ENCODE measurements at places on chromosomes 7 and 10. TPM values are rescaled to one million over a fixed set of nuclear protein-coding genes. Genes with fewer than 3 reads are reported as not detected.

Gene TMEM196
- not detected for total RNA-seq

Gene FAM24A
- not detected for total RNA-seq

Gene TMEM106B
- 88.1 TPM for total RNA-seq

Gene MAD1L1
- total RNA-seq: 38.6 TPM

Gene HHEX
- 84.2 TPM for total RNA-seq

Gene HMX3
- not detected for total RNA-seq

GRCh38 chr7:23530405-23530804 lies 1.4 kb downstream of the TRA2A start:
- DNase-seq: peak; percentile 78

- no peak for DNase-seq
Measured at GRCh38 chr7:130825819-130826218, 91.8 kb upstream of the KLF14 start.

DNA sequence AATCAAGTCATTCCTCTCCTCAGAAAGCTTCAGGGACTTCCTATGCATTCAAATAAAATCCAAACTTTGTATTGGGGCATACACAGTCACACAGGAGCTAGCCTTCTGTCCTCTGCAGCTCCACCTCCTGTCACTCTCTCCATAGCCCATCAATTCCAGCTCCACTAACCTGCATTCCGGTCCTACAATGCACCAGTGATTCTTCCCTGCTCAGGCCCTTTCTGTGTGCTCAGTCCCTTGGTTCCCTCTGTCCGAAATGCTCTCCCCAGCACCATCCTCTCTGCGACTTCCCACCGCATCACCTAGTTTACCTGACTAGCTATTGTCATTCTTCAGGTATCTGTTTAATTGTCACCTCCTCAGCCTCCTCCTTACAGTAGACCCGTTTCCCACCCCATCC lies 26.4 kb upstream of the YAE1 start:
- no peak for DNase-seq

- no peak for DNase-seq
Measured at GRCh38 chr10:84201244-84201606, 6.9 kb downstream of the CDHR1 start.

GRCh38 chr7:30557245-30557644 lies 37.4 kb upstream of the GARS1 start:
- DNase-seq: no peak

DNA sequence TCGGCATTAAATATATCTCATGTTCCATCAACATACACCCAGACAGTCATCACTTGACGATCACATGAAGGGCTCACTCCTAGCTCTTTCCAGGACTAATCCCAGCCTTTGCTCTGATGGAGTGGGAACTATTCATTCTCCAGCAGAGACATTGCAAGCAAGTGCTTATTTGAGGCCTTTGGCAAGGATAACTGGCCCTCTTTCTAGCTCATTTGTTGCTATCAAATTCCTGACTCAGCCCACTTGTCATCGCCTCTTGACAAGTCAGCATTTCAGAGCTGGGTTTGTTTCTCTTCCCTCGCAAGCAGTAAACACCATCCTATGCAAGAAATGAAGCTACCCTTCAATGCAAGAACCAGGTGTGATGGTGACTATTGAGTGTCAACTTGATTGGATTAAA lies 1165.7 kb upstream of the AUTS2 start:
- no peak for DNase-seq

DNA sequence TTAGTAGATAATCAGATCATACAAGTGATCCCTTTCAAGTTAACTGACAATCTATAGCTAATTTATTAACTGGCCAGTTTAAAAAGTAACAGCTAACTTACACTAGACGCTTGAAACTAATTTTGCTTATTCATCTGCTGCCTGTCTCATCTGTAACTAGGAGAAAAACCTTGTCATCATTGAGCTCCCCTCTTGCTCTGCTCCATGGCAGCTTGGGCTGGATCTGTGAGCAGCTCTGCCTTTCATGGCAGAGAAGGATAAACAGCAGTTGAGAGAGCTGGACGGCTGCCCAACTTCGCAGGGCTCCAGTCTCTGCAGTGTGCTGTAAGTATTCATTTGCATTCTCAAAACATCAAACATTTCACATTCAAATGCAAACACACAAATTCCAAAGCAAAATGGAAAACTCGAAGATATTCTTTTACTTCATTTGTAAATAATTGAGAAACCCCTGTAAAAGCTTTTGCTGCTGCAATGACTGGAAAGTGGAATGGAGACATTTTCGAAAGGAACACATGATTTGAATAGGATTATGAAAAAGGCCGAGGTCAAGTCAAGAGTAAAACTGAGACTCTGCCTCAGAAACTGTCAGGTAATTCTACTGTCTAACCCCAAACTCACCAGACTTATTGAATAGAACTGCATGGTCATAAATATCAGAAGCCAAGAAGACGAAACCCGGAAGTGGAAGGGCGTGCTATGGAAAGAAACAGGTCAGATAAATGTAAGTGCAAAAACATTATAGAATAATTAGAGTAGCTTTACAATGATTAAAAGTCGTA lies 17.6 kb downstream of the SLC35B4 start:
- no peak for DNase-seq

DNA sequence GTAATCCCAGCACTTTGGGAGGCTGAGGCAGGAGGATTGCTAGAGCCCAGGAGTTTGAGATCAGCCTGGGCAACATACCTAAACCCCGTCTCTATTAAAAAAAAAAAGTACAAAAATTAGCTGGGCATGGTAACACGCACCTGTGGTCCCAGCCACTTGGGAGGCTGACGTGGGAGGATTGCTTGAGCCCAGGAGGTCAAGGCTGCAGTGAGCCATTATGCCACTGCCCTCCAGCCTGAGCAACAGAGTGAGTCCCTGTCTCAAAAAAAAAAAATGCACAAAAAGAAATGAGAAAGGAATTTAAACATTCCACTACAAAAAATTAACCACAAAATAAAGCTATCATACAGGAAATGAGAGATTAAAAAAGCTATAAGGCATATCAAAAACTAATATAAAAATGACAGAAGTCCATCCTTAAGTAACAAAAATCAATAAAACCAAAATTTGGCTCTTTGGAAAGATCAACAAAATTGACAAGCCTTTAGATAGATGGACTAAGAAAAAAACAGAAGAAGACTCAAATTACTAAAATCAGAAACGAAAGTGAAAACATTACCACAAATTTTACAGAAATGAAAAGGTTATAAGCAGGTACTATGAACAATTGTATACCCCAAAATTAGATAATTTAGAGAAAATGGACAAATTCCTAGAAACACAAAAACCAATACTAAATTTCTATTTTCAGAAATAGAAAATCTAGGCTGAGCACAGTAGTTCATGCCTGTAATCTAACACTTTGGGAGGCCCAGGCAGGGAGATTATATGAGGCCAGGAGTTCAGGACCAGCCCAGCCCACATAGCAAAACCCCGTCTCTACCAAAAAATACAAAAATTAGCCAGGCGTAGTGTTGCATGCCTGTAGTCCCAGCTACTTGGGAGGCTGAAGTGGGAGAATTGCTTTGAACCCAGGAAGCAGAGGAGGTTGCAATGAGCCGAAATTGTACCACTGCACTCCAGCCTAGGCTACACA lies 42.4 kb upstream of the NANOS1 start:
- DNase-seq: no peak

DNA sequence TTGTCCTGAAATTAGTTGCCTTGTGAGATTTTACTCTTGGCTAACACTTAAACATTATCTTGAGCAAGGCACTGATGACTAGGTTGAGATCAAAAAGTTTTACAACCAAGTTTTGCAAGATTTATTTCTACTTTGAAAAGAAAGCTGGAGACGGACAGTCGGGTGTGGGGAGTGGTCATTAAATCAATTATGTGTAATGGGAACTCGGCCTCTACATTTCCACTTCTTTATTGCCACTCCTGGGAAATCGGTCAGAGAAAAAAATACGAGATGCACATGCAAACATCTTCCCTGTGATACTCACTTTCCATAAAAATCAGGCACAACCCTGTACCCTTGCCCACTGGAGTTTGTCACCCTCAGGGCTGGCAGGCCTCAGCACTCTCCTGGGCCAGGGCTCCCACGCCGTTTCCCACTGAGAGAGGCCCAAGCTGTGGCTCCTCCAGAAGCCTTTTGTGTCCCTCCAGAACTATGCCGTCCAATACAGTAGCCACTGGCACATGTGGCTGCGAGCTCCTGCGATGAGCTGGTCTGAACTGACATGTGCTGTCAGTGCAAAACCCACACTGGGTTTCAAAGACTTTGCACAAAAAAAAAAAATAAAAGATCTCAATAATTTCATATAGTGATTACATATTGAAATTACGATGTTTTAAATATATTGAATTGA lies 7.5 kb upstream of the GPNMB start:
- DNase-seq: no peak

DNA sequence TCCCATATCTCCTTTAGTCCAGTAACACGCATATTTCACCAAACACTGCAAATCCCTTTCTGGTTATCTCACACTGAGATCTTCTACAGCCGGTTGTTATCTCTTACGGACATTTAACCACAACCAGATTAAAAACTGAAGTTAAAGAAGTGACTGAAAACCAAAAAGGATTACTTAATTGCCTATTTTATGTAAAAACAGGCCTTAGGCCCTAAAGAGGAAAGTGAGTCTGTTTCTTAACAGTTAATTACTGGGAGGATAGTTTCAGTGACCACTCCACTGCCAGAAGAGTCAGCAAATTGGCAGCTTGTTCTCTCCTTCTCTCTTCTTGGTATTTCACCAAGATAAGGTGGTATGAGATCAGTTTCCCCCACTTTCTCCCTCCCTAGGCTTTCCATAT lies 161.9 kb upstream of the MEOX2 start:
- DNase-seq: no peak

DNA sequence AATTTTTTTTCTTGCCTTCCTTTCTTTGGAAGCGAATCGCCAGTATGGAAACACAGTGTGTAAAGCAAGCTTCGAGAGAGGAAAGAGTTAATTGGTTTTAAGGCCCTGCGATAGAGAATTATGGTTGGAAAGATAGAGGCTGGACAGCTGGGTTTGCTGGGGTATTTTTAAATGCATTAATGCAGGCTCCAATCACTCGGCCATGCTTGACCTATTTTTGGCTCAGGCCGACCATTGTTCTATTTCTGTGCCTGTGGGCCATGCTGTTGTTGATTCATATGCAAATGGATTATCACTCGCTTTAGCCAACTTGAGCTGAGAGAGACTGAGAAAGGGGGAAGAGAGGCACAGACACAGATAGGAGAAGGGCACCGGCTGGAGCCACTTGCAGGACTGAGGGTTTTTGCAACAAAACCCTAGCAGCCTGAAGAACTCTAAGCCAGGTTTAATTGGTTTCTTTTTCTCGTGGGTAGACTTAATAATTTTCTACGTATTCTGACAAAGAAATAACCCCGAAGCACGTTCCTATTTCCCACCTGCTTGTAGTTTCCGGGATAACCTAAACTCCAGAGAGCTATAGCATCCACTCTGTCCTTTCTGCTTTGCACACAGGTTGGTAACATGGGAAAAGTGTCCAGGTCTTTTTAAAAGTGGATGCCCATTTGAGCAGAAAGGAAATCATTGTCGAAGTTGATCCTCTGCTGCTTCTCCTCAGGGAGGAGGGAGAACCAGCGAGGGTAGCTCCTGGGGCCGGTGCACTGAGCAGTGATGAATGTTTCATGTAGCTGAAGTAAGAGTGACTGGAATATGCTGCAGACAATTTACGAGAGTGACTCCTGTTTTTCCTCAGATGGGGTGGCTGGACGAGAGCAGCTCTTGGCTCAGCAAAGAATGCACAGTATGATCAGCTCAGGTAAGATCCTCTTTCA lies at the start of gene HDAC9:
HDAC9 (plus strand) TSS at position 338 of the 929 bp plus-strand sequence; CDS start at position 892, 554 bp downstream.
- DNase-seq: peak; percentile 84

DNA sequence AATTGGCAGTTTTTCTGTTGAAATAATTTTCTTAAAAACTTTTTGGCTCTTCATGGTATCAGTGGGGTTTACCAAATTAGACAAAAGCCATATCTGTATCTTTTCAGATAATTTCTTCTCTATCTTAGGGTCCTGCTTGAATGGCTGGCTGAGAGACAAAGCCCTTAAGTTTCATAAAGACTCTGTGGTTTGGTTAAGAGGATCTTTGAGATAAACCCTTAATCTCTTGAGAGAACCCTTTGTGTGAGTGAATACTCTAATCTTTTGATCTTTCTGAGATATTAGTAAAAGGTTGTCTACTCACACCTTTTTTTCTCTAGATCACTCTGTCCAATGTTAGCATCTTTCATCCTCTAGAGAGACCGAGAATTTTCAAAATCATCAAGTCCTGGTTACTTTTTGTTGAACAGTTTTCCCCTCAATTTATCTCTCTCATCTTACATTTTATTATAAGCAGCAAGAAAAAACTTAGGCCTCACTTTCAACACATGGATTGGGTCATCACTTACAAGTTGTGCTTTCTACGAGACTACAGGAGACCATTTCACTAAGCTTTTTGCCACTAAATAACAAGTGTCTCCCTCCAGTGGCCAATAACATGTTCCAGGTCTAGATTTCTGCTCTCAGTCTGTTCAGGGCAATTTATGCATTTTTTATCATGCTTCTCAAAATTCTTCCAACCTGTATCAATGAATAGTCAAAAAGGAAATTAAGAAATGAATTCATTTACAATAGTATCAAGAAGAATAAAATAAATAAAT lies 28.4 kb downstream of the DNAJC9 start:
- peak; percentile 82 for DNase-seq

DNA sequence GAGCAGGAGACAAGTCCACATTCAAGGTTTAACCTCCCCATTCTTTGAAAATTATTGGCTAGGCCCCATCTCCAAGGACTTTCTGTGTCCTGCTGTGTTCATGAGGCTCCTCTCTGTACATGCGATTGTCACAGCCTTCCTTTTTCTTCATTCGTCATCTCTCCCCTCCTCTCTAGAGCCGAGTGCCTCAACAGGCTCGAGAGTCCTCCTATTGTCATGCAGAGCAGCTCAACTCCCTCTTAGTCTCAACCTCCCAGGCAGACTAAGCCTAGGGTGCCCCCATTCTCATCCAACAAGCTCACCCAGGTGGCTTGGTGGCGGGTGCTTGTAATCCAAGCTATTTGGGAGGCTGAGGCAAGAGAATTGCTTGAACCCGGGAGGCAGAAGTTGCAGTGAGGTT lies 35.1 kb upstream of the SAMD8 start:
- DNase-seq: no peak

- no peak for DNase-seq
Measured at GRCh38 chr7:95342642-95343307, 18.4 kb upstream of the PON1 start.

All from Karpas-422 (cell line).